Glomerular endothelial cell (primary cell): ENCODE measurements at places on chromosomes 7 and 10. TPM values are rescaled to one million over a fixed set of nuclear protein-coding genes. Genes with fewer than 3 reads are reported as not detected.

DNA sequence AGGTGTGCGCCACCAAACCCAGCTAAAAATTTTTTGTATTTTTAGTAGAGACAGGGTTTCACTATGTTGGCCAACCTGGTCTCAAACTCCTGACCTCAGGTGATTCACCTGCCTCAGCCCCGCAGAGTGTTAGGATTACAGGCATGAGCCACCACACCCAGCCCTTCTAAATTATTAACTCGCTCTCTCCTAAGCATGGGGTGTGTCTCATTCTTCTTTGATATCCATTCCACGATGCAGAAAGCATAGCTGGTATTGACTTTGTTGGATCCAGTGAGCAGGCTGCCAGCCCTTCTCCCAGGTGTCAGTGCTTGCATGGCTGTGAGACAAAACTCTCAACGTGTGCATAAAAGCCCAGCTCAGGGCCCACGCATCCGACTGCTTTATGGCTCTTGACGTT lies 254.1 kb upstream of the PFKP start:
- no peak for DNase-seq

DNA sequence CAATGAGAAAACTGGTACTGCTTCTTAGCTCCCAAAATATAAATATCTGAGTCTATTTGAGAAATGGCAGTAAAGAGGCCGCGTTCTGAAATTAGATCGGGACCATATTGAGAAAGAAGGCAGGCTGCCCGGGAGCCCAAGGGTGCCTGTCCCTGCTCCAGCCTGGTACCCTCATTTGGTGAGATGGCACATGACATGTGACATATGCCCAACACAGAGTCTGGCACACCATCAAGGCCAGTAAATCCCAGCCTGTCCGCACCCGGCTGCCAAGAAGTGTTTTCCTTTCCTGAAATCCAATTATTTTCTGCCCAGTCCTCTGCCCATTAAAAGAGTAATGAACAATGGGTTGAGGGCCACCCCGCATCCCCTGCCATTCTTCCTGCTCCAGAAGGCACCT lies 66.4 kb downstream of the CDH23 start:
- no peak for DNase-seq

SEMA3E gene
- 0.10 and 1.2 TPM in 2 replicates for total RNA-seq

ATRNL1 gene
- total RNA-seq, result 5.3 and 8.0 TPM in 2 replicates

PCLO gene
- total RNA-seq, result 0.68 and 1.4 TPM in 2 replicates

SPRN gene
- 0.64 and 0.92 TPM in 2 replicates for total RNA-seq

ADAM8 gene
- 1.5 and 3.1 TPM in 2 replicates for total RNA-seq

GRCh38 chr7:139038691-139039090 lies 2.8 kb upstream of the ZC3HAV1L start:
- DNase-seq, result no peak

DNA sequence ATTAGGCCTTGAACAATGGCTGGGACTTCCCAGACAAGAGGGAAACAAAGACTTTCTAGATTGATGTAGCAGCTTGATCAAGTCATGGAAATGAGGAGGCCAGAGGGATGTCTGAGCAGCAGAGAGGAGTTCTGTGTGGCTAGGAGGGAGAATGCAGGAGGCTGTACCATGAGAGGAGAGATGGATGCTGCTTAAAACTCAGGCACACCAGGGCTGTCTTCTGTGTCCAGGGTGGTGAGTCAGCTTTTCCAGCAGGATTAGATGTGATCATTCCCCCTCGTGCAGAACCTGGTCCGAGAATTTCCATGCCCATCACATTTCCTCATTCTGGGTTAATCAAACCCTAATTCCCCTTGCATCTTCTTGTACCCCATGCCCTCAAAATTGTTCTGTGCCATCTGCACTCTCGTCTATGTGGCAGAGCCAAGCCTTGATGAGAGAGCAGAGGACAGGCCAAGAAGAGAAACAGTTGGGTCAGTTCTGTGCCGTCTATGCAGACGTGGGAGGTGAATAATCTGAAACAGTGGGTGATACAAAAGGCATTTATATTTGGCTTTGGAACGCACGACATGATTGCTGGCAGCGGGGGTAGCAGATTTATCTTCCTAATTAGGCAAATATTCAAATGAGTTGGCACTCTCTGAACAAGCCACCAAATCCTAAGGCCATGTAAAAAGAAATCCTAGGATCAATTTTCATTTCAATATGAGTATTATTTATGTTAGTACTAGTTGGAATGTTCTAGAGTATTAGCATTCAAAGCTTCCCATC lies 160.7 kb downstream of the TMEM178B start:
- no peak for DNase-seq

DNA sequence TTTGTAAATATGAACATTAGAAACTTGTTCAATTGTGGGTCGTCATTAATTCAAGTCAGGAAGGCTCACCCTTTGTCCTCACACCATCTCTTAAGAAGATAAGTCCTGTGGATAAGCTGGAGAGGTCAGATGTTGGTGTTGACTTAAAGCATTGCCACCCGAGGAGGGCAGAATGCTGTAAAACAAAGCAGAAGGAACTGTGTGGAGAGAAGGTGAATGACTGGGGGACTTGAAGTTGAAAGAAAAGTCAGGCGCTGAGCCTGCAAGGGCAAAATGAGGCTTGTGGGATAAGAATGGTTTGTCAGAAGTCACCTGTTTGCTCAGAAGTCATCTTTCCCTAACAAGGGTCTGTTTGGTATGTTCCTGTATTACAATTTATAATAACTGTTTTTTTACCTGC lies 9.1 kb downstream of the RPA3 start:
- DNase-seq, result no peak

RBP3 gene
- total RNA-seq, result not detected in 2 replicates

DNA sequence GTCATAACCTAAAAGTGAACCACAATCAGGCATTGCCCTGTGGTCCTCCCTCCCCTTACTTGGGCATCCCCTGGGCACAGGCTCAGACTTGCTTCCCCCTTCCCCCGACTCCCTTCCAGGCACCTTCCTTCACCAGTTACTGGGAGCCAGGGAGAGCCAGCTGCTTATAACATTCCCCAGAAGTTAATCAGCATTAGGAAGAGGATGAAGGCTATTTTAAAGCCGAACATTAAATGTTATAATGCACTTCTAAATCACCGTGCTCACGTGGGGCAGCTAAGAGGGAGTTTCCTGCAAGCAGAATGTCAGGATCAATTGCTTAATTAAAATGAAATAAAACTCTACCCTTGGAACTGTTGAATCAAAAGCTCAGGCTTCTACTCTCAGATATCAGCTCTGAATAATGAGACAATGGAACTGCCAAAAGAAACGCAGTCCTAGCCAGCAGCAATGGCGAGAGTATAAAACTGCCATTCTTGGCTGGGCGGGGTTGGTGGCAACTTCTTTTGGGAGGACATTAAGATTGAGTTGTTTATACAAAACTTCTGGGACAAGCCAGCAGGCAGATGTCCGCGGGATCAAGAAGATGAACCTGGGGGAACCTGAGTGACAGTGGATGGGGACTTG lies 169.5 kb downstream of the FANK1 start:
- no peak for DNase-seq

BICC1 gene
- total RNA-seq, result 8.8 and 22.9 TPM in 2 replicates

DDC gene
- total RNA-seq, result not detected in 2 replicates

GRCh38 chr7:129778770-129779601 lies 167.5 kb downstream of the NRF1 start:
- DNase-seq, result no peak

GRCh38 chr10:5945561-5946418 lies 31.6 kb downstream of the IL15RA start:
- peak; percentile 77 for DNase-seq

DNA sequence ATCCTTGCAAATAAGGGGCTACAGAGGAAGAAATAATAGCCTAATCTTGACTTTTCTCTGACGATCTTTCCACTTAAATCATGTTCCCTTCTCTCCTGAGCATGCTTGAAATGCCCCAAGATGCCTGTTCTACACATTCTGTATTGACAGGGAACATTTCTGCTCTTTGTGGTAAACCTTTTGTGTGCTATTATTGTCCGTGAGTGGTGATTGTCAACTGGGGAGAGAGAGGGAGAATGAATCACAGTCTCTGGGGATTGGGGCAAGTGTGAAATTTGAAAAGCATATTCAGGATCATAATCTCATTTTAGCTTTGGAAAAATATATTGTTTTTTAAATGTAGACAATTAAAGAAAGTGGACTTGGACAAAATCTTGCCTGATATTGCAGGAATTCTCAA lies 20.6 kb downstream of the UBTD1 start:
- DNase-seq, result no peak

GRCh38 chr10:100289641-100290040 lies 3.2 kb upstream of the BLOC1S2 start:
- DNase-seq, result no peak

GRCh38 chr7:106375499-106375898 lies 90.7 kb upstream of the NAMPT start:
- no peak for DNase-seq

DNA sequence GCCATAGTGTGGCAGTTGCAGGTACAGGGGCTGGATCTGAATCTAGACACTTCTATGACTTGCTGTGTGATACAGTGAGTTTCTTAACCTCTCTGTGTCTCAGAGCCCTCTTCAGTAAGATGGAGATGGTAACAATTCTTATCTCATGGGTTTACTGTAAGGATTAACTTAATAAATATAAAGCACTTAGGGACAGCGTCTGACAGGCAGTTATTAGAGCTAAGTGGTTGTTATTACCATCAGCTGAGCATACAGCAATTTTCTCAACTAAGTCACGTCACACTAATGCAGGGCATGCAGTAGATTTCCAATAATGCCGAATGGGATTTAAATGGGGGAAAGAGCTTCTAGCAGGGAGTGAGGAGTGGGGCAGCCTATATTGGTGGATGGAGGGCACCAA lies 162.6 kb downstream of the SH2D4B start:
- no peak for DNase-seq

GIMAP1 gene
- 6.5 and 12.1 TPM in 2 replicates for total RNA-seq

UPK3BL2 gene
- total RNA-seq, result 9.7 and 11.7 TPM in 2 replicates

CRHR2 gene
- not detected in 2 replicates for total RNA-seq

DNA sequence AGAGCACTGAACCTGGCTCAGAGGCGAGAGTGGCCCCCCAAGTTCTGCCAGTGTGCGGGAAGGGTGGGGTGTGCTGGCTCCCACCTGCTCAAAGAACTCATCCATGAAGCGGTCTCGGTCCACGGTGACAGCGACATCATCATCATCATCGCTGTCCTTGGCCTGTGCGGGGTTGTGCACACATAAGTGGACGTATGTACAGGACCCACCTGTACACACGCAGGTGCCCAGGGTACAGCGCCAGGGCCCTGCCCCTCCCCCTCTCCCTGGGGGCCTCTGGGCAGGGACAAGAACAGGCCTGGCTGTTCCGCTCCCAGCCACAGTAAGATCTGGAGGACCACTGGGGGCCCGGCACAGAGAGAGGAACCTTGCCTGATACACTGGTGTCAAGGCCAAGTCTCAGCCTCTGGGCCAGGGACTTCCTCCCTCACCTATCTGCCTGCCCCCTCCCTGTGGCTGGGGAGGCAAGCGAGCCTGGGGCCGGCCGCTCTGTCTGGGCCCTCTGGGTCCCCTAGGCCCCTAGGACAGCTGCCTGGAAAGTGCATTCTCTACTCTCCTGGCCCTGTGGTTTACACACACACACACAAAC lies 10.4 kb downstream of the STX1A start:
- no peak for DNase-seq

DNA sequence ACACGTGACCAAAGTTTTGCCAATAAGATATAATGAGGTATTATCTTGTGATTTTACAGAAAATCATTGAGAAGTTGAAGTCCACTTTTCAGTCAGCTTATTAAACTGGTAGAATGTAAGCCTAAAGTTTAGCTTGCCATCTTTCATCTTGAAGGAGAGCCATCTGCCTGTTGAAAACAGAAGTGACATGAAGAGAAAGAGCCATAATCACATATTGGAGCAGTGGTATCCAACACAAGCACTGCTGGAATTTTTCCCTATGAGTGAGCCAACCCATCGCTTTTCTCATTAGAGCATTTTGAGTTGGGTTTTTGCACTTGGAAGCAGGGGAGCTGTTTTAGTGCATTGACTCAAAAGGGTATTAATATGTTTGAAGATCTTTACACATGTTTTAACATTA lies 117.6 kb upstream of the FERD3L start:
- DNase-seq, result no peak

DNA sequence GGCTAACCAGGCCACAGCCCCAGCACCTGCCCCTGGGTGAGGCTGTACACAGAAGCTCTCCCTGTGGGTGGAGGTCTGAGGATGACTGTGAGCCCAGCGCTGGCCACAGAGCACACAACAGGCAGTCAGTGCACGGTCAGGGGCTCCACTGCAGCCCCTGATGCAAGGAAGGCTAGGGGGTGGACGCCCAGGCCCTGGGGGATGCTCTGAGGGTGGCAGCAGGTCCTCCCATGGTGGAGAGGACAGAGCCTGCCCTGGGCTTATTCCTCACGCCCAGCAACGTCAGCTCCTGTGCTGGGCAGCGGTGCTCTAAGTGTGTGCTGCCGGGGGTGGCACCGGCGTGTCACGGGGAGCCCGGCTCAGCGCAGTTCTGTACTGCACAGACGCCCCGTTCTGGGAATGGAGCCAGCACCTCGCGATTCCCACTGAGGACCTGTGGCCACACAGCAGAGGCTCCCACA lies 223.2 kb downstream of the MAD1L1 start:
- no peak for DNase-seq

GRCh38 chr7:151798851-151799448 lies 78.0 kb downstream of the PRKAG2 start:
- DNase-seq, result no peak

GSTO1 gene
- 250 and 432 TPM in 2 replicates for total RNA-seq

- DNase-seq, result no peak
These were observed 481.0 kb downstream of the TNS3 start for GRCh38 chr7:47100817-47101435.

- DNase-seq, result no peak
These were observed 322.8 kb downstream of the POM121L12 start for GRCh38 chr7:53358269-53358668.

VPS37D gene
- total RNA-seq, result 2.8 and 6.9 TPM in 2 replicates

CRTAC1 gene
- 0.92 and 1.6 TPM in 2 replicates for total RNA-seq

GRCh38 chr10:123355748-123356481 lies 201.7 kb downstream of the BUB3 start:
- DNase-seq, result no peak

RARRES2 gene
- total RNA-seq, result not detected in 2 replicates

DNA sequence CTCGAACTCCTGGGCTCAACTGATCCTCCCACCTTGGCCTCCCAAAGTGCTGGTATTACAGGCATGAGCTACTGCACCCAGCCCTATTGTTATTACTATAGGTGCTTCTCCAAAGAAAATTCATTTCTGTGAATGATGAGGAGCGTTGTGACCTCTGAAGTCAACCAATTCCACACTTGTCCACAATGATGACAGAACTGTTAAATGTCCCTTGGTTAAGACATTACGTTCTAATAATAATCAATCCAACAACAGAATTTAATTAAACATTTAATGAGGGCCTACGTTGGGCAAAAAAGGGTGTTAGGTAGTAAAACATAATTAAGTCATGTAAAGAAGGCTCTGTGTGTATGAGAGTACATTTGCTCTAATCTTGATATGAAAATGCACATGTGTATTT lies 18.2 kb downstream of the POLR3A start:
- DNase-seq, result no peak

- DNase-seq, result no peak
These were observed 256.1 kb downstream of the ZWINT start for GRCh38 chr10:56104923-56105322.

GRCh38 chr10:79483299-79483698 lies 29.0 kb upstream of the EIF5AL1 start:
- no peak for DNase-seq

GRCh38 chr7:23117841-23118240 lies 12.3 kb downstream of the KLHL7 start:
- DNase-seq, result no peak
